ENCODE measurements at places on chromosomes 13 and 19.

DNA sequence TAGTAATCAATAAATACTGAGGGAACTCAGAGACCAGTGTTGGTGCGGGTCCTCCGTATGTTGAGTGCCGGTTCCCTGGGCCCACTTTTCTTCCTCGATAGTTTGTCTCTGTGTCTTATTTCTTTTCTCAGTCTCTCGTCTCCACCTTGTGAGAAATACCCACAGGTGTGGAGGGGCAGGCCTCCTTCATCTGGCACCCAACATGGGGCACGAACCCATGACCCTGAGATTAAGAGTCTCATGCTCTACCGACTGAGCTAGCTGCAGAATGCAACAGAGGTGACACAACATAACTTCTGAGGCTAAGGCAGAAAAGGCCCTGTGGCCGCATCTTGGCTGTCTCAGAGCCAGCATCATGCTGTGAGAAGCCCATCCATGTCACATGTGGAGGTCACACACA lies 5.3 kb upstream of the ZNF613 start:
- no peak for DNase-seq

- no peak for DNase-seq
These were observed 987.0 kb downstream of the DIAPH3 start for GRCh38 chr13:59176775-59177174.

DNA sequence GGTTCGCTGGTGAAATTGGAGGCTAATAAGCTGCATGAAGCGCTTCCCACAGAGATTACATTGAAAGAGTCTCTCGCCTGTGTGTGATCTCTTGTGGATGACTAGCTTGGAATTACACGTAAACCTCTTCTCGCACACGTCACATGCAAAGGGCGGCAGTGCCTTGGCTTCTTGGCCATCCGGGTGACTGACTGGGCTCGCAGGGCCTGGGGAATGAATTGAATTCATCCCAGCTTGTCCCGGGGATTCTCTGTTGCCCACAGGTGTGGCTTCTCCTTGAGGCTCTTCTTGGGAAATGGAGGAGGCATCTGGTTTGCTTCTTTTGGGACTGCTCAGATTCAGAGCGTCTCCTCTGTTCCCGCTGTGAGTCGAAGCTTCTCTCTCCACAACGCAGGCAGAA lies 19.8 kb downstream of the ZSCAN5C start:
- no peak for DNase-seq

DNA sequence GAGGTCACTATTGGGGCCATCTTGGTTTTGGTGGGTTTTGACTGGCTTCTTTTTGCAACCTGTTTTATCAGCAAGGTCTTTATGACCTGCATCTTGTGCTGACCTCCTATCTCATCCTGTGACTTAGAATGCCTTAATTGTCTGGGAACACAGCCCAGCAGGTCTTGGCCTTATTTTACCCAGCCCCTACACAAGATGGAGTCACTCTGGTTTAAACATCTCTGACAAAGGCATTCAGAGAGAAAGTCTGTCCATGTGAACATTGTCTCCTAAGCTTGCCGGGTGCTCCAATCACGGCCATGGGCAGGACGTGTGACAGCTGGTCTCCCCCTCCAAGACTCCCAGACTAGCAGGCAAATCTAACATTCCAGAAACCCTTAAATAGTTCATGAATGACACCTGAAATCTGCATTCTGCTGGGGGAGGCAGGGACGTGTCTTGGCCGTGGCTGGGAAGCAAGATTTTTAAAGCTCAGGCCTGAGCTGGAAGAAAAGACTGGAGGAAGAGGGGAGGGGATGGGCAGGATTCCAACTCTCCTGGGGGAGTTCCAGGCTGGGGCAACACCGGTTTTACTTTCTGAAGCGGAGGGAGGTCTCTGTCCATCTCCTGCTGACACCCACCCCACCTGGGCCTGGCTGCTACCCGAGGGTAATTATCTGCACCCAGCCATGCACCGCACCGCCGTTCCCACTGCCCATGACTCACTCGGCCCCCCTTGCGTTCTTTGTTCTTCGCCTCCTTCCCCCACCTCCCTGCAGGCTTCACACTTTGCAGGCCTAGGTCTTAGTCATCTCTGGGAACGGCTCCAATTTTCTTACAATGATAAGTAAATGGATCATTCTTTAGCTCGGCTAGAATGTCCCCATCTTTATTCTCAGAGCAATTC lies 11.6 kb upstream of the OR1M1 start:
- peak; percentile 74 for DNase-seq

DNA sequence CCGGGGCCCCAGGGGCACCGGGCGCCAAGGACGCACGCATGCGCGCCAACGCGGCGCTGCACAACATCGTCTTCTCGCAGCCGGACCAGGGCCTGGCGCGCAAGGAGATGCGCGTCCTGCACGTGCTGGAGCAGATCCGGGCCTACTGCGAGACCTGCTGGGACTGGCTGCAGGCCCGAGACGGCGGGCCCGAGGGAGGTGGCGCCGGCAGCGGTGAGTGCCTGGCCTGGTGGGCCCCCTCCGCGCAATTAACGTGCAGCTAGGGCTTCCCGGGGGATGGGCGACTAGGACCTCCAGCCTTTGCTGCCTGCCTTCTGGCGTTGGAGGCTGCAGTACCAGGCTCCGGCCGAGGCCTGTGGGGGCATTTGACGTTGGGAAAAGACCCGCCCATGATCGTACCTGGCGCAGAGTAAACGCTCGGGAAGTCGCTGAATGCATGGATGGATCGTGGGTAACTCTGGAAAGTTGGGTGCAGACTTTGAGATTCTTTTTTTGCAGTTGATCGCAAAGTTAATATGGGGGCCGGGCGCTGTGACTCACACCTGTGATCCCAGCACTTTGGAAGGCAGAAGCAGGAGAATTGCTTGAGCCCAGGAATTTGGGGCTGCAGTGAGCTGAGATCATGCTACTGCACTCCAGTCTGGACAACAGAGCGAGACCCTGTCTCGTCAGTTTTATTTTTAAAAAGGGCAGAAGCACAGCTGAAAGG lies 7.3 kb downstream of the APC2 start:
- no peak for DNase-seq

DNA sequence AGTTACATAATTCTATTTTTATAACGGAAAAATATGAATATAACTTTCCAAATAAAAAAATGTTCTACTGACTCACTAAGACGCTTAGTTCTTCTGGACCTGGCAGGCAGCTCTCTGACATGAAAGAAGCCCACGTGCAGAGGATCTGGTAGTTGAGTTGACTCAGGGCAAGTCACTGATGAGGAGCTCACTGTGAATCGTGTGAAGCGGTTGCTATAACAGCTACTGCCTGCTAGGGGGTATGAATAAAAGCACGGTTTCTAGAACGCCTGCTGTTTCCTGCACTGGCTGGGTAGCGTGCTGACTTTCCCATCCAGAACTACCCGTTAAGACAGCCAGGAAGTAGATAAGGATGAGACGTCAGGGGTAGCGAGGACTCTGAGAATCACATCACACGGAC lies 54.7 kb upstream of the WASF3 start:
- no peak for DNase-seq

DNA sequence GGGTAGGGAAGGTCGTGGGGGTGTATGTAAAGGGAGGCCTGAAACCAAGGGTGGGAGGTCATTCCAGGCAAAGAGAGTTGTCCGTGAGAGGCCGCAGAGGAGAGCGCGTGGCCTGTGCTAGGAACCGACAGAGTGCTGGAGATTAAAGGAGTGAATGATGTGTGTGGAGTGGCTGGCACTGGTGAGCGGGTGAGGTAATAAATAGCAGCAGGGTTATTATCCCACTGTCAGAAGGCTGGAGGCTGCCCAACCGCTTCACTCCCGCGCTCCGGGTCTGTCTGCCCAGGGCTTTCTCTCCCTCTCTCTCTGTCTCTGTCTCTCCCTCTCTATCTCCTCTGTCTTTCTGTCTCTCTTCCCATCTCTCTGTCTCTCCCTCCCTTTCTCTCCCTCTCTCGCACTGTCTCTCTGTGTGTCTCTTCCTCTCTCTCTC lies 17.4 kb downstream of the ZNF579 start:
- no peak for DNase-seq

DNA sequence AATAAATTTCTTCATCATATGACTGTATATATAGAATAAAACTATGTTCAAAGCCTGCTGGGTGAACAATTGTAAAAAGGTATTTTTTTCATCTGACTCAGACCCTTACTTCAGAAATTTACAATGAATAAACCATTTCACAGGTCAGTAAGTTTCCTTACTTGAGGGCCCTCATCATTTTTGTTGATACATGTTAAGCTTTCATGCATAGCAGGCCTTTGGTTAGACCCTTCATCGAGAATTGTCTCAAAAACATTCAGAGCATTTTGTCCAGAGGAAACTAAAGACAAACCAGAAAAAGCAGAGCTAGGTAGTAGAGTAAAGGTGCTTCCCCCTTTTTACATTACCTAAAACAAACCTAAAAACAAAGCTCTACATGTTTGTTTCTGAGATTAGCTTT lies 46.2 kb downstream of the FNDC3A start:
- no peak for DNase-seq

DNA sequence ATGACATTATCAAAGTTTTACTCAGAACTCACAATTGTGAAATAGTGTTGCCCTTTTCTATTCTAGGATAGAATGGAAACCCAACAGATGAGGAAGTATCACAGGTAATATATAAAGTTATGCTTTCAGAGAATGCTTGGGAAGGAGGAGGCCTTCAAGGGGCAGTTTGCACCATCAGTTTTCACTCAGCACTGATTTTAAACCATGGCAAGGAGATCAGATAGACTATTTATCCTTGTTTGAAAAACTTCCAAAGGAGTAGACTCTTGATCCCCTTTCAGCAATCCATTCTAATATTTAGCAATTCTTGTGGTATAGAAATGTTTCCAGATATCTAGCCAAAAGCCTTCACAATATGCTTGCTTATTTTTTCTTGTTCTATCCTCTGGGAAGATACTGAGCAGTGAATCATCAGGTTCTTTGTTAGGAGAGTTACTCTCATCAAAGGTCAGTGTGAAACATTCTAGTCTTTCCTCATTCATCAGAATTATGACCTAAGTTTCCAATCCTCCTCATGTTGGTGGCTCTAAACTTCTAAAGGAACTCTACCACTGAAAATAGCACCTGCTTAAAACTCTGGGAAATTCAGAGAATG lies 3.8 kb downstream of the GPC6 start:
- no peak for DNase-seq

- no peak for DNase-seq
These were observed 225.0 kb upstream of the SLC10A2 start for GRCh38 chr13:103291226-103291625.

Measured in thyroid gland (tissue), 4 donors.